ENCODE measurements at places on chromosomes 5 and 9.

GRCh38 chr9:22131817-22132216 lies 122.7 kb upstream of the CDKN2B start:
- no peak for DNase-seq

DNA sequence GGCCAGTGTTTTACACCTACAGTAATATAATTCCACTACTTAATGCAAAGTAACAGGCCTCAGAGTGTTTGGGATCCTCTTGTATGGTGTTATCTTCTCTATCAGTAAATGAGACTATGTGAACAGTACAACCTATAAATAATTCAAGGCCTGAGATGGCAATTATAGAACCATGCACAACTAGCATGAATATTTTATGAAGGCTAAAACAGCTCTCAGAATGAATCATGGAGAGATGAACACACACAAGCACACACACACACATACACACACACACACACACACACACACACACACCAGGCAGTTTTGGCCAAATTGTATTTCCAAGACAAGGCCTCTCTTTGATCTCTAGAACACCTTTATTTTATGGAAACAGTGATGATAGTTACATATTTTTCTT lies 224.9 kb downstream of the EBF1 start:
- DNase-seq, result no peak

DNA sequence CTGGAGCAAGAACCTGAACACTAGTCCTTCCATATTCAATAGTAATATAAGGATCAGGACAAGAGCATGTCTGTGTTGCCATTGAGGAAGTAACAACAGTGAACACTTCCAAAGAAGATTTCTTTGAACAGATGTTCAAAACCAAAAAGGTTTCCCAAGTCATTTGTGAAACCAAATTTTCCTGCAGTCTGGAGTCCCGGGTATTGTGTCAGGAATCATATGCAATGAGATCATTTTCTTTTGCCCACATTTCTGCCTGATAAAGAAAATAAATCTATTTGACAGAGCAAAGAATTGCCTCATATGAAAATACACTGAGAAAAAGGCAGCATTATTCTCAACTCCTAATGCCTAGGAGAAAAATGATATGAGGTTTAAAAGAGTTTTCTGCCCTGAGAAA lies 151.7 kb downstream of the SNX18 start:
- no peak for DNase-seq

- no peak for DNase-seq
Measured at GRCh38 chr5:110899566-110900412, 161.0 kb downstream of the SLC25A46 start.

DNA sequence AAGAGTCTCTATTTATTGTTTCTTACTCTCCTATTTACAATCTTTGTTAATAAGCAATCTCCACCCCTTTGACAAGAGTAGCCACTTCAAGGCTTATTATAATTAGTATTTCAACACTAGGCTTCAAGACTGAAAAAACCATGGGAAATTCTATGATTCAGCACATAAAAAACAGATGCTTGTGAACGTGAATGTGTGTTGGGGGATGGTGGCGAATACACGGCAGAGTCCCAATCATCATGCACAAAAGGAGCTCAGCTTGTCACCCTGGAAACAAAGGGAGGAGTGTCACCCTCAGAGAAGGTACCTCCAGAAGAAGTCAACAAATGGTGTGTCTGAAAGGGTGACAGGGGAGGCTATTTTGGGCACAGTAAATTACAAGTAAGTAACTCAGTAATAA lies 157.2 kb upstream of the RETREG1 start:
- DNase-seq, result no peak

- no peak for DNase-seq
Measured at GRCh38 chr5:39102684-39103155, 28.5 kb upstream of the RICTOR start.

DNA sequence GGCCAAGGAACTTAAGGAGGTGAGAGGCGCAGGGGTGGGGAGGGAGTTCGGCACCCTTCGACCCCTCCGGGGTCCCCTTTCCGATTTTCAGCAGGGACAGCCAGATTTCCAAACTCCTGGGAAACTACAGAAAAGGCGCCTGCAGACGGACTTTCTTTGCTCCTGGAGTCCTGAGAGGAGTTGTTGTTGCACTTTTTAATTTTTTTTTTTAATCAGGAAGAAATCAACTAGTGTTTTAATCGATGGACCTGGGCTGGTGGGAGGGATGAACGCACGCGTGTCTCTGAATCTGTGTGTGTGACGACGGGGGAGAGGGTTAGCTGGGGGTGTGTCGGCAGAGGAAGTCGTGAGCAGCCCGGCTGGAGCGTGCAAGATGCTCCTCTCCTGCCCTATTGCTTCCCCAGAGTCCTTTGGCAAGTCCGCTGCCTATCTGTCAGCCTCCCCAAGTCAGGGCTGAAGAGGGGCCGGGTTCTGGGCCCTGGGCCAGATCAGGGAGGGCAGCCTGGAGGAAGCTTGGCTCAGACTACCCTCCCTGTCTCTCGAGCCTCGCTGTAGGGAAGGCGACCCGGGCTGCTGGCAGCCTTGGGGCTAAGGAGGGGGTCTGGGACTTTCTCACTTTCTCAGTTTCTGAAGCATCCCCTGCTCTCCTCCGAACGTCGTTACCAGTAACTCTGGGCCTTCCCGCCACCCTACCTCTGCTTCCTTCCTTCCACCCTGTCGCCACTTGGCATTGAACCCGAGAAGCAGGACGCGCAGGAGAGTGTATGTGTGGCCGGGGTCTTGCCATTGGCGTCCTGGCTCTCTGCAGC lies 731 bp downstream of the PRR16 start:
- no peak for DNase-seq

GRCh38 chr5:32869216-32869615 lies 158.1 kb downstream of the NPR3 start:
- DNase-seq, result no peak

DNA sequence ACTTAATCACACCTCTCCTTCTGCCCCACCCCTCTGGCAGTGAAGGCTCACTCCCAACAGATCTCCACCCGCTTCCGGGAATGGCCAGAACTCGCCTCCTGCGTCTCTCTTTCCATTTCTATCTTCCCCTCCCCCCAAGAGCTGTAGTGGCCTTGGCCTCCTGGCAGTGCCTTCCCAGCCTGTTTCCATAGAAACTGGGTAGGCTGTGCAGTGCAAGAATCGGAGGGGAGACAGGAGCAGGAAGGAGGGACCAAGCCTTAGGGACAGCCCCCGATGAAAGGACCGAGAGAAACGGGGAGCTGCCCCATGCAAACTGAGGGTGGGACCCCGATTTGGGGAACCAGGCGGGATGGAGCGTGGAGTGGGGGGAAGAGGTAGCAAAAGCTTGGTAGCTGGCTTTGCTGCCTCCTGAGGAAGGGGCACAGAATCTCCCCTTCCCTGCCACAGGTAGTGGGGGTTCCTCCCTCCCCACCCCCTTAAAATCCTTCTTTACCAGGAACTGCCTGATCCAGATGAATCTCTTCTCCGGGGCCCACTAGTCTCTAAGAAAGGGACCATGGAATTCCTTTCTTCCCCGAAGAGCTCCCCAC lies 4.5 kb upstream of the PCDH1 start:
- no peak for DNase-seq

DNA sequence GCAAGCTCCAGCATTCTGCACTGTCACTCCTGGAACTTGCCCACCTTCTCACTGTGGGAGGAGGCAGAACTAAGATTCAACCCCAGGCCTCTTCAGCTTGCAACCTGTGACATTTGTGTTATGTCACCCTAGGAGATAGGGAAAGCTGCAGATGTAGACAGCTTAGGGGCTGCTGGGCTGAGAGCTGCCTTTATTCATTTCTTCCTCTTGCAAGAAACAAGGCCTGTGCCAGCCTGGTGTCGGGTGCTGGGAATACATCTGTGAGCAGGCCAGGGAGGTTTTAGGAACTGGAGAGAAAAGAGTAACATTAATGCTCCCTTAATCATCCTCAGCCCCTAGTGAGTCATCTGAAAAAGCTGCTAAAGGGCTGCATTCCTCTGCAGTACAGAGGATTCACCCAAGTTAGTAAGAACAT lies 101.8 kb downstream of the FGF18 start:
- no peak for DNase-seq

DNA sequence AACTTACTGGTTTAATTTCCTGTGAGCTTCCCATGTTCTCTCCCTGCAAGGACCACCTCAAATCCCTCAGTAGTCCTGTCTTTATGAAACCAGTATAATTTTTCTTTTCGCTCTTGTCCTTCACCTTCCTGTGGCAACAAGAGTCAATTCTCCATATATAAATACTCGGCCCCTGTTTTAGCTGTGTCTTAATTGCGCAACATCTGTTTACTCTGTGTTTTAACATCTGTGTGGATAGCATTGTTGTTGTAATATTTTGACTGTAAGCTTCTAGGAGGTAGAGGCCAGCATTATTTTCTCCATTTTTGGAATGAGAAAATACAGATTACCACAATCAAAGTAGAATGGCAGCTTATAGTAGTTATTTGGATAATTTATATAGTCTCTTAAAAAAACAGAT lies 30.2 kb upstream of the CDKN2B start:
- no peak for DNase-seq

DNA sequence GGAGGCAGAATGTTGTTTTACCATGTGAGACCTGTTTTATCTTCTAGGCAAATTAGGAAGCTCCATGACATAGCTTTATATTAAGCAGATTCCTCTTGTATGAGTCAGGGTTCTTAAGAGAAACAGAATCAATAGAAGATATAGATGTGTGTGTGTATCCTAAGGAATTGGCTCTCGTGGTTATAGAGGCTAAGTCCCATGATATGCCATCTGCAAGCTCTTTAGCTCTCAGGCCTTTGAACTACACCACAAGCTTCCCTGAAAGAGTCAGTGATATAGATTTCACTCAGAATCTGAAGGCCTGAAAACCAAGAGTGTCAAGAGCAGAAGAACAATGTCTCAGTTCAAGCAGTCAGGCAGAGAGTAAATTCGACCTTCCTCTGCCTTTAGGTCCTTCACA lies 365.8 kb upstream of the ZNF608 start:
- no peak for DNase-seq

GRCh38 chr5:143695941-143696340 lies 116.0 kb upstream of the HMHB1 start:
- no peak for DNase-seq

GRCh38 chr9:111914749-111915424 lies 18.3 kb downstream of the UGCG start:
- DNase-seq, result no peak

GRCh38 chr5:15518786-15519185 lies 18.8 kb downstream of the FBXL7 start:
- DNase-seq, result no peak

DNA sequence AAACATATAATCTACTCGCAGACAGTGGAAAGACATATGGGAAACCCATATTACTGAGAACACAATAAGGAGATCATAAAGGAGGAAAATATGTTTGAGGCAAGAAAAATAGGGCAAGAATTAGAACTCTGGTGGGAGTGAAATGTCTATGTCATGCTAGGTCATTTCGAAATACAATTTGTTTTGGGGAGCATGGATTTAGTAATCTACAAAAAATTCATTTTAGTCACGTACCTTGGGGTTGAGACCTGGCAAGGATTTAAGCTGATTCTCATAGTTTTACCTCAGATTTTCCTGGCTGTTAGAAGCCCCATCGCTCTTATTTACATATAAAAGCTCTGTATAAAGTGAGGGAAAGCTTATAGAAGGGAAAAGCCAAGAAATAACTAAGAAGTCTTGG lies 11.5 kb upstream of the CSNK1G3 start:
- no peak for DNase-seq

DNA sequence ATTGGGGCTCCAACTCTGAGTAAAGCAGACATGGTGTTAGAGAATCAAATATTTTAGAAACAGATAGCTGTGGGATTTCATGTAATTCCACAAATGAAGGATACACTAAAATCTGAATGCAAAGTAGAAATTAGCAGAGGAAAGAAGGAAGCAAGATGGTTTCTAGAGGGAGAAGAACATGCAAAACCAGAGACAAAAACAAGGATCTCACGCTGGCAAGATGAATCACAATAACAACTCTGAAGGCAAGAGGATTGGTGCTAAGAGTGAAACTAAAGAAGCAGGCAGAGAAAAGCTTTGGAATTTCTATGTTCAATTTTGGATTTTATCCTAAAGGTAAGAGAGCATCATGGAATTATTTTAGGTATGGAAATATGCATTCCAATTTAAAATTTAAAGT lies 857.2 kb upstream of the COX7C start:
- DNase-seq, result no peak

DNA sequence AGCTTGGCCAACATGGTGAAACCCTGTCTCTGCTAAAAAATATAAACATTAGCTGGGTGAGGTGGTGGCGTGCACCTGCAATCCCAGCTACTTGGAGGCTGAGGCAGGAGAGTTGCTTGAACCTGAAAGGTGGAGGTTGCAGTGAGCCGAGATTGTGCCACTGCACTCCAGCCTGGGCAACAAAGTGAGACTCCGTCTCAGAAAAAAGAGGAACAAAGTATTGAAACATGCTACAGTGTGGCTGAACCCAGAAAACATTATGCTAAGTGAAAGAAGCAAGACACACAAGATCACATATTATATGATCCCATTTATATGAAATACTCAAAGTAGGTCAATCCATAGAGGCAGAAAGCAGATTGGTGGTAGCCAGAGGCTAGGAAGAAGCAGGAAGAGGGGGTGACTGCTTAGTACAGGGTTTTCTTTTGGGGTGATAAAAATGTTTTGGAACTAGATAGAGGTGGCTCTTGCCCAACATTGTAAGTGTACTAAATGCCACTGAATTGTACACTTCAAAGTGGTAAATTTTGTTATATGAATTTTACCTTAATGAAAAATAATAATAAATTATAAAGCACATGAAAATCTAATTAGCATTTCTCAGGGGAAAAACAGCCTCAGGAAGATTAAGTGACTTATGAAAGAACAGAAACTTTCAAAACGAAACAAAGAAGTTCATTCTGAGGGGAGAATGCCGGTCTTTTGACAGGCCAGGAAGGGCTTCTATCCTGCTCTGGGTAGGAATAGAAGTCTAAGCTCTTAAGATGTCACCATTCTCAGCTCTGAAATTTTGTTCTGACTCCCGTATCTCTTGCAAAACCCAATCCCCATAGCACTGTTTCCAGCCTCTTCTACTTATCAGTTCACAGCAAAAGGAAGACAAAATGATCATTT lies 161.1 kb upstream of the TBCA start:
- DNase-seq, result no peak

DNA sequence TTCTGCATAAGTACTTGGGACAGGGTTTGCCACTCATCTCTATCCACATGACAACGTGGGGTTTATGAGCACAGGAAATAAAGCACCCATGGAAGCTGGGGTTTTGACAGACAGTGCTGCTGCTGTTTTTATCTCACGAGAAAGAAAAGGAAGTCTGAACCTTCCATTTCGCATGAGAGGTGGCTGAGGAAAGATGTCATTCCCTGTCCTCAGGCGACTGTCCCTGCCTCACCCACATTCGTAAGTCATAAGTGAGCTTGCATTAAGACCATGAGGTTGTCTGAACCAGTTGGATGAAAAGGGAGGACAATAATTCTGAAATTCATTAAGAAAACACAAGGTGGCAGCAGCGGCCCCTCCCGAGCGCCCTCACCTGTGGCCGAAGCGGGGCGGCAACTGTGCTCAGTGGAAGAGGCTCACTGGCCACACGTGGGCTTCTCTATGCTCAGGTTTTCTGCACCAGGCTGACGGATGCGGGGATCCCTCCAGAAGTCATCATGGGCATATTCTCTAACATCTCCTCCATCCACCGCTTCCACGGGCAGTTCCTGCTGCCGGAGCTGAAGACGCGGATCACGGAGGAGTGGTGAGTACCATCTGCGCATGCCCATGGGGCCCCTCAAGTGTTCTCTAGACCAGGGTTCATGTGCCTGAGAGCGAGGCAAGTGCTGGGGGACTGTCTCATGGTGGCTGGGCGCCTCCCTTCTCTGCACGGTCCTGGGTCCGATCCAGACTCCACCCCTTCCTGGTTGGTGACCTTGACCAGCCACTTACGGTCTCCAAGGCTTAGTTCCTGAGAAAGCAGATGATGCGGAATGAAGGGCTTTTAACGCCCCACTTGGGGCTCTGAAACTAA lies 54.7 kb upstream of the SUSD3 start:
- peak; percentile 48 for DNase-seq
